Anterior cingulate cortex (tissue), 58 donors: ENCODE measurements at places on chromosomes 5 and 9.

GRCh38 chr9:98993570-98993945 lies 49.9 kb downstream of the COL15A1 start:
- no peak for DNase-seq

DNA sequence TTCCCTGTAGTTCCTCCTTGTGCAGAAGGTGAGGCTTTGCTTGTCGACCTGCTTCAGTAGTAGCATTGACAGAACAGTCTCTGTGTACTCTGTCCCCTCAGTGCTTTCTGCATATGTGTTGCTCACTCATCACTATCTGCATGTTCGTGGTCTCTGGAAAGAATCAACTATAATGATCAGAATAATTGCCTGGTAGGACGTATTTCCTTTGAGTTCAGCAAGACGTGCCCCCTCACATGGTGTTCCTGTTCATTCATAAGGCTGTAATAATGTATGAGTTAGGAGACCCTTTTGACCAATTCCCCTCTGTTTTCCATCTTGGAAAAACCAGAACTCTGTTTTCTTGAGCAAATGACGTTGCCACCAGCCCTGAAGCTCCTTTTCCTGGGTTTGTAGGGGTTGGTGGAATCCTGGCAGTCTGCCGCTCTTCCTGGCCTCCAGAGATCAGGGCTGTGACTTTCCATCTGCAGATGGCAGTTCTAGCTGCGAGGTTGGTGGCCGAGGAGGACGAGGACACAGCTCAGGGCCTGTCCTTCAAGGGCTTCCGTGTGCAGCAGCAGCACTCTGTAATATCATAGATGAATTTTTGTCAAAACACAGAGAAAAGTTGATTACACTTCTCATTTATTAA lies 61.9 kb downstream of the EXOSC2 start:
- no peak for DNase-seq

GRCh38 chr5:156208271-156208670 lies 118.7 kb upstream of the SGCD start:
- no peak for DNase-seq

- no peak for DNase-seq
These were observed 14.7 kb downstream of the NIPBL start for GRCh38 chr5:36891266-36891665.

GRCh38 chr9:569296-569695 lies 272.2 kb upstream of the DMRT1 start:
- no peak for DNase-seq

DNA sequence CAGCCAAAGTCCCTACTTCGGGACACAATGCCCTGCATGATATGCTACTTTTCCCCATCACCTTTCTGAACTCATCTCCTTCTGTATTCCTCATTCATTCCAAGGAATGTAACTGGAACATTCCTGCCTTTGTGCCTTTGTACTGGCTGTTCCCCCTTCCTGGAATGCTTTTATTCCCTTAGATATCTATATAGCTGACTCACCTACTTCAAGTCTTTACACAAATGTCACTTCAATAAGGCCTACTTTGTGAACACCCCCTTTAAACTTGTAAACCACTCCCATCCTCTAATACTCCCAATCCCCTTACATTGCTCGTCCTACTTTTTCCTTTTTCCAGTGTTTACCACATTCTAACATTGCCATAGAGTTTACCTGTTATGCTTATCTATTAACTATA lies 2.4 kb downstream of the NOL6 start:
- DNase-seq = no peak

- DNase-seq = no peak
These were observed 61.5 kb downstream of the MAMDC2 start for GRCh38 chr9:70105147-70105546.
